ENCODE measurements at places on chromosomes 12 and 14.

DNA sequence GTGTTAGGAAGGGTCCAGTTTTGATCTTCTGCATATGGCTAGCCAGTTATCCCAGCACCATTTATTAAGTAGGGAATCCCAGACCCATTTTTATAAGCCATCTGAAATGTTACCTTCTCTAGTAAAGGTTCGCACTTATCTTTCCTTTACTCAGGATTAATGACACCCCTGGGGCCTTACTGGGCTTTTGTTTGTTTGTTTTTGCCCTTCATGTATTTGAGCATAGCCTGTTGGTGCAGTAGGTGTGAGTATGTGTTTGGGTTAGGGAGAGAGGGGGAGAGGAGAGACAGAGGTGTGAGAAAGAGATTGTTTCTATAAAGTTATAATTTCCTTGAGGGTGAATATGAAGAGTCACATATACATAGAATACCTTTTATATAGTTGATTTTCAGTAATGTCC, 96.9 kb downstream of the AKAP6 start:
- no peak for DNase-seq

GRCh38 chr14:78701246-78701645, 531.1 kb downstream of the NRXN3 start:
- no peak for DNase-seq

DNA sequence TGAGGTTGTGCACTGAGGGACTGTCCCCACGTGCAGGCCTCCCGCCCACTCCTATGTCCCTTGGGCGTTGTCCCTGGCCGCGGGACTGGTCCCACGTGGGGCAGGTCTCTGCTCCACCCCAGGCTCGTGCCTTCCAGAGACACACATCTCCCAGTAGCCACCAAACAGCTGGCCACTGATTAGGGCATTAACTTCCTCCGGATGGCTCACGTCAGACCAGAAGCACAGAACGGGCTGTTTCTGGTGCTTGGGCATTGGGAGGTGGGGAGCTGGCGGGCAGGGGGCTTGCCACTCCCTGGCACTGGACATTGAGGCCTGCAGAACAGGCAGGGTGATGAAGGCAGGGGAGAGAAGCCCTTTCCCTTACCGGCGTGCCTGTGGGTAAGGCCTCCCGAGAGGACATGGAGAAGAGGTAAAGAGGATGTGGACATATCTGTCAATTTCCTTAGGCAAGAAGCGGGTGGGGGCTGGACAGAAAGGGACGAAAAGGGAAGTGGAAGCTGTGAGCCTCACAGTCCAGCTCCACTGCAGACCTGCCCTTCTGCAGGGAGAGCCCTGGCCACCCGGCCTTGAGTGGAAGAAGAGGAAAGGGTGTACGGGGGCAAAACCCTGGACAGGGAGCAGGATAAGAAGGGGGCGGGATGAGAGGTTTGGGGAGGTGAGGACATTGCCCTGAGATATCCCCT, 101.2 kb downstream of the NINJ2 start:
- DNase-seq: no peak

GRCh38 chr14:57171363-57171762, 97.3 kb downstream of the EXOC5 start:
- no peak for DNase-seq

- DNase-seq: no peak
Measured at GRCh38 chr14:77267937-77268699, 2.9 kb downstream of the NGB start.

DNA sequence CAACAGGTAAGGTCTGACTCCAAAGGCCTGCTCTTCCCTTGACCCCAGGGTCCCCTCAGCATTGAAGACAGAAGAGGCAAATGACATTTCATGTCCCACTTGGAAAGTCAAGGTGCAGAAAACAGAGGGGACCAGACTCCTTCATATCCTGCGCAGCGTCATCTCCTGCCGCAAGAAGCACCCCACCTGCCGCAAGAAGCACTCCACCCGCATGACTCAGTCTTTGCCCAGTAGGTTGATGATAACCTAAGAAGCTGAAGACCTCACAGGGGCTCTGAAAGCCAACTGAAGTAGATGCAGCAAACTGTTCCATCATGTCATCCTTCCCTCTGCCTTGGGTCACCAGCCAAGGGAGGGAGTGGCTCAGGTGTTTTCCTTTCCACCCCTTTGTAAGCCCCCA, 11.6 kb upstream of the SMUG1 start:
- no peak for DNase-seq

DNA sequence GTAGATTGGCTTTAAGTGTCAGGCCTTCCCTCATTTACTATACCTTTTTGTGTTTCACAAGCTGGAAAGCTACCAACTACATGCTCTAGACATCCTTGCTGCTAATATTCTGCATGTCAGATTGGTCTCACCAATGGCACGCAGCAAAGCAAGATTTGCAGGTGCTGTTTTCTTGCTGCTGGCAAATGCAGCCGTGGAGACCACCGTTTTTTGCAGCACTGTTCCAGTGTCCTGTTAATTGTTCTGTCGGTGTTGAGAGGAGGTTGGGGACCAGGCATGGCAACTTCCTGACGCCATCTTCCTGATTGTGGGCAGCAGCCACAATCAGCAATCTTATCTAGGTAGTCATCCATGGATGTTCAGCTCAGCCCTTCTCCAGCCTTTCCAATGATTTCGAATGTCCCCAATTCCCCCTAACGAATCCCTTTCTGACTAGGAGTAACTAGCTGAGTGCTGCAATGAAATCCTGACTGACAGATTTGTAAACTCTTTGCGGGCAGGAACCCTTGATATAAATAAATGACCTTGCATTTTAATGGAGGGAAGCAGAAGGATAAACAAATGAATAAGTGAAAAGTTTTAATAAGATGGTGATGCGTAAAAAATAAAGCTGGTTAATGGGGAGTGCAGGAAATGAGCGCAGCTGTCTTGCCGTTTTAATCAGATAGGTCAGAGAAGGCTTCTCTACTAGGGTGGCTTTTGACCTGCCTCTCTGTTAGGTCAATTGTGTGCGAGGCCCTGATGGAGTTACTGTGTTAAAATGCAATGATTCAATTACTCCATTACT, 574 bp upstream of the CRADD start:
- no peak for DNase-seq

- no peak for DNase-seq
Measured at GRCh38 chr12:21659383-21659782, 1.7 kb upstream of the LDHB start.

- DNase-seq: peak; percentile 16
Measured at GRCh38 chr12:91877456-91878235, 268.0 kb downstream of the BTG1 start.

DNA sequence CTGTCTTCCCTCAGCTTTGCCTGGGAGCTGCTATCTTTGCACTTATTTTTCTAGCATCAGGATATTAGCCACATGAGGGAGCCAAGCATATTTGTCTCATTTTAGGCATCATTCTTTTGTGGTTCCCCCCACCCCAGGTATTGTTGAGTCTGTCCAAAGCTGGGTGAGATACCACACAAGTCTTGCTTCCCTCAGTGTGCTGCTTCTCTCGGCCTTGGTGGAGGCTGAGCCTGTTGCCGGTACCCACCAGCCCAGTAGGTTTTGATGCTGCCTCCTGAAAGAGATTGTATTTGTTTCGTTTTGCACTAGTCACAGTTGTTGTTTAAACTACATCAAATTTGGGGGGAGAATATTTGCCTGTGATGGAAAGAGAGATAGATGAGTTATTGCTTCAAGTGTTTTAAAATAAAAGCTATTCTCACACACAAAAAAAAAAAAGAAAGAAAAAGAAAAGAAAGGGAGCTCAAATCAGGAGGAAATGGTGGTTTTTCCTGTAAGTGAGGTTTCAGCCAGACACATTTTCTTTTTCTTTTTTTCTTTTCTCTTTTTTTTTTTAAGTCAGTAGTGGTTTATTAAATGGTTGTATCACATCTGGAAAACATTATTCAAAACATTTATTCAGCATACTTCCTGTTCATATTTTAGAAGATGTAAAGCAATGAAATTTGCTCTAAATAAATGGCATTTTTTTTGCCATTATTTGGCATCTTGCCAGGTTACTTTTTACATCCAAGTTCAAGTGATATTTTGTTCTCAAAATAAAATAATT, 58.5 kb downstream of the SLC4A8 start:
- DNase-seq: peak; percentile 5

DNA sequence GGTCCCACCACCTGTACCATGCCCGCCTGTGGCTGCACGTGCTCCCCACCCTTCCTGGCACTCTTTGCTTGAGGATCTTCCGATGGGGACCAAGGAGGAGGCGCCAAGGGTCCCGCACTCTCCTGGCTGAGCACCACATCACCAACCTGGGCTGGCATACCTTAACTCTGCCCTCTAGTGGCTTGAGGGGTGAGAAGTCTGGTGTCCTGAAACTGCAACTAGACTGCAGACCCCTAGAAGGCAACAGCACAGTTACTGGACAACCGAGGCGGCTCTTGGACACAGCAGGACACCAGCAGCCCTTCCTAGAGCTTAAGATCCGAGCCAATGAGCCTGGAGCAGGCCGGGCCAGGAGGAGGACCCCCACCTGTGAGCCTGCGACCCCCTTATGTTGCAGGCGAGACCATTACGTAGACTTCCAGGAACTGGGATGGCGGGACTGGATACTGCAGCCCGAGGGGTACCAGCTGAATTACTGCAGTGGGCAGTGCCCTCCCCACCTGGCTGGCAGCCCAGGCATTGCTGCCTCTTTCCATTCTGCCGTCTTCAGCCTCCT, 1.1 kb downstream of the INHBE start:
- no peak for DNase-seq

GRCh38 chr12:7373226-7373625, 69.4 kb downstream of the ACSM4 start:
- no peak for DNase-seq

DNA sequence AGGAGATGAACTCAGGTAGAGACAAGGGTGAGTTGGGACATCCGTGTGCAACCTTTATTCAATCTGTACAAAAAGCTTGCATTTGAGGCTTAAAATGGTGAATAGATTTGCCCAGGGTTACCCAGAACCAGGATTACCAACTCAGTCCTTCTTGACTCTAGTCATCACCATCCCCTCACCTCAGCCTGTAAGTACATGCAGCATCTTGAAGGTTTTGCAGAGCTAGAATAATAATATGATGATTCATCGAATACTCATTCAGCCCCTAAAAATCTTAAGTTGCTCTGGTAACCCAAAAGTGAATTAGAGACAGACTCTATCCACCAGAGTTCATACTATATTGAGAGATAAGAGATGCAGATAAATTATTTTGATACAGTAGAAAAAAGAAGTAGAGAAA, 90.3 kb downstream of the NKX2-1 start:
- DNase-seq: no peak

- DNase-seq: no peak
Measured at GRCh38 chr14:90301668-90302090, 30.1 kb downstream of the NRDE2 start.

DNA sequence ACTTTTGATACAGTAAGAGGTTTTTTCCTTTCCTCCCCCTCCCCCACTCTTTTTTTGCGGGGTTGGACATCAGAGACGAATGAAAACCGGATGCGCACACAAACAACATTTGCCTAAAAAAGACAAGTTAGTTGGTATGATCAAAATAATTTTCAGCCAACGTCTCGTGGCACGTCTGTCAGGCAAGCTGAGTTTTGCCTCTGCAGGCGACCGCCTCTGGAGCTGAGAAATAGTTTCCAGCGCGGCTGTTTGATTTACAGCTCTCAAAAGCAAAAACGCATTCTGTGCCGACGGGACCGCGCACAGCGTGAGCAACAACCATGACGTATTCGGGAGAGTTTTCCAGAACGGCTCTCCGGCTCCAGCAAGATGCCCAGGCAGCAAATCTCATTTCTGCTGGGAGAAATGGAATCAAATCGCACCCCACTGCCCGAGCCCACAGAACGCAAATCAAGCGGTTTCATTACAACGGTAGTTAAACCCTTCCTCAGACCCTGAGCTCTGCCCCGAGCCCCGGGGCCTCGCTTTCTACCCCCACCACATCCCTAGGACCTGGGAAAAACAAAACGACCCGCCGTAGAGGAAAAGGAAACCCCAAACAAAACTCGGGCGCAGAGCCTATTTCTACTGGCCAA, 14.2 kb upstream of the CALM1 start:
- peak; percentile 44 for DNase-seq

DNA sequence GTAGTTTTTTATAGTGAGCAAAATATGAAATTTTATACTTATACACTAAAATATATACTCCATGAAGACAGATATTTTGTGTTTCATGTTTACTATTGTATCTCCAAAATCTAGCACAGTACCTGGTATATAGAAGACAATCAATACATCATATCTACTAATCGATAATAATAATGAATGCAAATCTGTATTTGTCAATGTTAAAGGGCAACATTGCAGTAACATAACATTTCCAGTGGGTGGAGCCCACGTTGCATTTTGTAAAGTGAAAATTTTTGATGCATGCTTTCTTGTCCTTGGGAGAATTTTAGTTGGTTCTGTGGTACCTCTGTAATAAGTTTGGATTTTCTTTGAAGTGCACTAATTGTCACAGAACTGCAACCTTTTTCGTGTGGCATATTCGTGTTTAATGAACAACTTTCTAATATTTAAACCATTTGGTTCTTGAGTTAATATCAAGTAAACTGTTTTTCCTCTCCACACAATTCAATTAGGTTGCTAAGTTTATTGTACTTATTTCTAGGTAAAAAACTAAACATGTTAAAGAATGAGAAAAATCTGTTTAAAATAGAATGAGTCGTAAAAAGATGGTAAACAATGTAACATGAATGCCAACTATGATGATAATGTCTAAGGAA, 47.4 kb downstream of the AVPR1A start:
- no peak for DNase-seq

DNA sequence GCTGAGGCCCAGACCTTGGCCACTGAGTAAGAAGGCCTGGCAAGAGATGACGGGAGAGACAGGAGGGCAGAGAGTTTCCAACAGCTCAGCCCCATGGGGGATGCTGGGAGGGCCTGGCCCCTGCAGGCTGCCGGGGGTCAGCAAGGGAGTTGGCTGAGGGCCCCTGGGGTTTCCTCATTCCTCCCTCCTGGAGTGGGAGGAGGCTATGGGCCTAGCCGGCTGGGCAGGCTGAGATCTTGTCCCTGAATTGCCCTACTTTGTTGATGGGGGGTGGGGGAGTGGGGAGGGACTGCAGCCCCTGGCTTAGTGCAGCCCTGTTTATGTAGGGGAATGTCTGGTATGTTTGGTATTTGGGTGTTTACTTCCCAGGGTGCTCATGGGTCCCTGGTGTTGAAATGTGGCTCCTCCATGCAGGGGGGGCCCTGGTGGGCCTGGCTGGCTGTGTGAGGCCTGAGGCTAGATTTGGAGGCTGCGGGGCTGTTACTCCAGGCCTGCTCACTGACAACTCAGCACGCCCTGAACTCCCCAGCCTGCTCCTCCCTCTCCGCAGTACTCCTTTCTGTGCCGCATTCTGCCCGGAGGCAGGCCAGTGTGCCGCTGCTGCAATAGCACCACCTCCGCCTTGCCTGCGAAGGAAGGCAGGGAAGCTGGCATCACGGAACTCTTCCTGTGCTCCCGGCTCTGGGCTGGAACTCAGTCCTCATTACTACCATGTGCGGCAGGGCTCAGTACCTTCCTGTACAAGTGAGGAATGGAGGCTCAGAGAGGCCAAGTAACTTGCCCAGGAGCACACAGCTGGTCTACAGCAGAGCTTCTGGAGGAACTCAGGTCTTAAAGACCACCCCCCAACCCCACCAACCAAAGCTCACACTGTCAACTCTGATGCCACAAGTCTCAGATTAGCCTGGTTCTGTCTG, 25.3 kb downstream of the JDP2 start:
- DNase-seq: no peak

- DNase-seq: no peak
Measured at GRCh38 chr12:106234449-106234848, 13.4 kb downstream of the CKAP4 start.

Data from stimulated activated CD4-positive, alpha-beta T cell treated with anti-CD3 and anti-CD28 coated beads, Interleukin-1b, Interleukin-23, amount 100 ng/mL, for 24 hours (primary cell).